Activated CD8-positive, alpha-beta memory T cell treated with anti-CD3 and anti-CD28 coated beads, Interleukin-2, amount 50 U/mL, for 4 hours (primary cell): ENCODE measurements at places on chromosomes 6 and 20.

- no peak for DNase-seq
Measured at GRCh38 chr6:92822222-92822621, 597.1 kb downstream of the EPHA7 start.

DNA sequence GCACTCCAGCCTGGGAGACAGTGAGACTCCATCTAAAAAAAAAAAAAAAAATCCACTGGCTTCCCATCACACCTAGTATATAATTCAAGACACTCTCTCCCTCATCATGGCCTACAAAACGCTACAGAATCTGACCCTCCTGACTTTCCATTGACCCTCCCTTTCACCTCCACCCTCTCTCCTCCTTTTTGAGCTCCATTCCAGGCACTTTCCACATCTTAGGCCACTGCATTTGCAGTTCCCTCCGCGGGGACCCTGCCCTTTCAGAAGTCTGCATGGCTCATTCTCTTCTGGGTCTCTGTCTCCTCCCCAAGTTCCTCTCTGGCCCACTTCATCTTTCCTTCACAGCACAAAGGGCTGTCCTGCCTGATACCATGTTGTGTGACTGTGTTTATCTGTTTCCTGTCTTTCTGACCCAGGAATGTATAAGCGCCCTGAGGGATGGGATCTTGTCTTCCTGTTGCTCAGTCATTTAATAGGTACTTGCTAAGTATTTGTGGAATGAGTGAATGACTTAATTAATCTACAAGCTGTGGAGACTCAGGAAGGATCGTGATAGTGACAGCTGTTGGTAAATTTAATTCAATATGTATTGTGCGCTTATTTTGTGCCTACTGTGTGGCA, 35.2 kb downstream of the NCR2 start:
- DNase-seq, result no peak

DNA sequence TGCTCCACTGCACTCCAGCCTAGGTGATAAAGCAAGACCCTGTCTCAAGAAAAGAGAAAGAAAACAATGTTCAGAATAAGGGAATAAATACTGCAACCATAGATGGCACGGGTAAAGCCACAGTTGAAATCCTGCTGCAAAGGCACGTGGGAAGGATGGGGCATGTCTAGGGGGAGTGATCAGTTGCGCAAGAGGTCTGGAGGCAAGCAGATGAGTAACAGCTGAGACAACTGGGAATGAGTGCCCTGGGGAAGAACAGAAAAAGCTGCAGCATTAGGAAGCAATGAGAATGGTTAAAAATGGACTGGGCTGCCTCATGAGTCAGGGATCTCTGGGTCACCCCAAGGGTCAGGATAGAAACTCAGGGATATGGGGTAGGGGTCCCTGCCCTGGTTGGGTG, 96.3 kb downstream of the GMPR start:
- no peak for DNase-seq

GRCh38 chr6:122790028-122790422, 967 bp downstream of the SMPDL3A start:
- DNase-seq, result no peak

DNA sequence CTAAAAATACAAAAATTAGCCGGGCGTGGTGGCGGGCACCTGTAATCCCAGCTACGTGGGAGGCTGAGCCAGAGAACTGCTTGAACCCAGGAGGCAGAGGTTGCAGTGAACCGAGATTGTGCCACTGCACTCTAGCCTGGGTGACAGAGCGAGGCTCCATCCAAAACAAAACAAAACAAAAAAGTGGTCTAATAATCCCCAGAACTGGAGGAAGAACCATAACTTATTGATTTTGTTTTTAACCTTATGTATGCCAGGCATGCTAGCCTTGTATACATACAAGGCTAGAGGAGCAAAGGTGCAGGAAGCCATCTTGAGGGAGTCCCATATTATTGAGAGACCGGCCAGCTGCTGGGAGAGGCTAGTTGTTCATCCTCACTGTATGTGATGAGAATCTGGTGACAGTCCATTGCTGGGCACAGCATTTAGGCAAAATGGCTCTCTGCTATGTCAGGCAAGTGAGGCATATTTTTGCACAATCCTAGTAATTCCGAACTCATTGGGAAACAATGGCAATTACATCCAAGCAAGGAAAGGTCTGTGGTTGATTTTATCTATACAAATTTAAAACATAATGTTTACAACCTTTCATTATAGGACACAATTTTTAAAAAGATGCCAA, 18.0 kb downstream of the HFE start:
- no peak for DNase-seq

- no peak for DNase-seq
Measured at GRCh38 chr6:92945799-92946198, 473.6 kb downstream of the EPHA7 start.

GRCh38 chr6:34468378-34468892, 2.6 kb downstream of the PACSIN1 start:
- no peak for DNase-seq

GRCh38 chr20:14778875-14779274, 441.5 kb upstream of the FLRT3 start:
- no peak for DNase-seq

- no peak for DNase-seq
Measured at GRCh38 chr6:144343701-144344428, 58.7 kb downstream of the UTRN start.

GRCh38 chr20:34124469-34125249, 12.6 kb upstream of the EIF2S2 start:
- DNase-seq, result no peak

GRCh38 chr6:155004017-155004416, 8.9 kb downstream of the TIAM2 start:
- DNase-seq, result no peak

- peak; percentile 73 for DNase-seq
Measured at GRCh38 chr20:63434599-63435378, 37.7 kb downstream of the KCNQ2 start.

- DNase-seq, result no peak
Measured at GRCh38 chr6:5292154-5292553, 30.8 kb downstream of the FARS2 start.

DNA sequence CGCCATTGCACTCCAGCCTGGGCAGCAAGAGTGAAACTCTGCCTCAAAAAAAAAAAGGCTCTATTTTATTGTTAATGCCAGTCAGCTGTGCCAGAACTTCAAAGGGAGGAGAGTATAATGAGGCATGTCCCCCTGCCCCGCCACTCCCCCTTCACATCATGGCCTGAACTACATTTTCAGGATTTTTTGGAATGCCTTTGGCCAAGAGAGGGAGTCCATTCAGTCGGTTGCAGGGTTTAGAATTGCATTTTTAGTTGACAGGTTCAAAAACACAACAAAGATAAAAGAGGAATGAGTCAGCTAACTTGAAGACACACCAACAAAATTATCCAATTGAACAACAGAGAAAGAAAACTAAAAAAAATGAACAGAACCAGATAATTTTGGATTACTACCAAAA, 59.1 kb downstream of the CEP43 start:
- no peak for DNase-seq

DNA sequence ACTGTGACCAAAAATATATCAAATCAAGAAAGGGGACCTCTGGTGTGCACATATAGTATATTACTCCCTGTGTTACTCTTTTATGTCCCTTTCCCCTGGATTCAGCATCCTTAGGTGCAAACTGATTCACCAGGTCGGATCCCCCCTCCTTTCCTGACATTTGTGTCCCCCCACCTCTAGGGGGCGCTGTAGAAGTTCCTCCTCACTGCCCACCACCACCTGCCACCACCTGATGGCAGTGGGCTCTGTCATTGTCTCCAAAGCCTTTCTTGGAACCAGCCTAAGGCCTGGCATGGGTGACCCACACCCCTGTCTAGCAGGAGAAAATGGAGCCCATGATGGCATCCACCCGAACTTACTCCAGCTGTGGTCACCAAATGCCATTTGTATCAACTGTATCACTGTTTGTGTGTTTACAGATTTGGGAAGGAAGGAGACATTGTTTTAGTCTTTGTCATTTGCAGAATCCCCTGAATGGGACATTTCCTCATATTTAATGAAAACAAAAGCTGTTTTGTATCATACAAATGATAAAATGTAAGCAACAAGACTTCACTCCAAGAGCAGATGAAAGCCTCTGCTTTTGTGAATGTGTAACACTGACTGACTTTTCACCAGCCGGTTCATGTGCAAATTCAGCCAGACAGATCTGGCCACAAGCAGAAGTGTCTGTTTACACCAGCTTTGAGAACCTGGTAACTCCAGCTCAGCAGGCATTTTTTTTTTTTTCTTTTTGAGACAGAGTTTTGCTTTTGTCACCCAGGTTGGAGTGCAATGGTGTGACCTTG, 66.2 kb downstream of the ARMC2 start:
- peak; percentile 28 for DNase-seq

- DNase-seq, result no peak
Measured at GRCh38 chr20:22795871-22796270, 211.5 kb upstream of the FOXA2 start.

DNA sequence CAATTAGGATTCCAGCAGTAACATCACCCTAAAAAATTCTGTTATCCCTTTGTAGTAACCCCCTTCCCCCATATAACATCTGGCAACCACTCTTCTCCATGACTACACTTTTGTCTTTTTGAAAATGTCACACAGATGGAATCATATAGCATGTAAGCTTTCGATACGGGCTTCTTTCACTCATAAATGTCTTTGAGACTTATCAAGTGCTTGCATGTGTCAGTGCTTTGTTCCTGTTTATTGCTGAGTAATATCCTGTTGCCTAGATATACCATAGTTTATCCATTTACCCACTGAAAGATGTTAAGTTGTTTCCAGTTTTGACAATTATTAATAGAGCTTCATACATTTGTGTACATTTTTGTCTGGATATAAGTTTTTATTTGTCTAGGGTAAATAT, 10.4 kb upstream of the SNPH start:
- no peak for DNase-seq

GRCh38 chr6:55836481-55836880, 38.9 kb downstream of the BMP5 start:
- no peak for DNase-seq

GRCh38 chr6:160739955-160740354, 37.9 kb downstream of the PLG start:
- no peak for DNase-seq

- no peak for DNase-seq
Measured at GRCh38 chr6:115945812-115946211, 114.9 kb downstream of the FRK start.

DNA sequence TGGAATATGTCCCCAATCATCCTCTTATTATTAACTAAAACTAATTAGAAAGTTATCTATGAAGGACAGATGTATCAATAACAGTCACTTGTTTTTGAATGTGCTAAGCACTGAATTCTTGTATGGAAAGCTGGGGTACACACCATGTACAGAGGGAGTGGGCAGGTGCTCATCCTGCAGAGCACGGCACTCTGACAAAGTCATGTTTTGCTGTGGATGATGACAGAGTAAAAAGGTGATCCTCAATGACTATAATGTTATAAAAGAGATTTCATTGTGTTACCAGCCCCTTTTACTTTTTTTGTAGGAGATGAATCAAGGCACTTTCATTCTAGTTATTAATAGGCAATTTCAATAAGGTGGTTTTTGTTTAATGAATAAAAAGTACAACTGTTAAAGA, 51.4 kb upstream of the MCM9 start:
- DNase-seq, result no peak

GRCh38 chr6:37524025-37524969, 24.6 kb upstream of the CCDC167 start:
- DNase-seq, result no peak

DNA sequence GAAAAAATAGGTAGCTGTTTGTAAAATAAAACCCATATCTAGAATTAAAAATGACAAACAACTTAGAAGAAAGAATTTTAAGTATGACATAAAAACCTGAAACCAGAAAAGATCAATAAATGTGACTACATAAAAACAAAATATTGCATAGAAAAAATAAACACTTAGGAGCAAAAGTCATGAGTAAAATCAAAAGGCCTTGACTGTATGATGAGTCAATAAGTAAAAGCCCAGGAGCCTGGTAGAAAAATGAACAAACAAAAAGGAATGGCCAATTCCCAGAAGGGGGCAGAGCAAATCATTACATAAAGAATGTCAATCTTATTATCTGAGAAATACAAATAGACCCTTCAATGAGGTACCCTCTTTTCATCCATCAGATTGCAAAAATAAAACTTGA, 20.7 kb upstream of the ENPP1 start:
- DNase-seq, result no peak

DNA sequence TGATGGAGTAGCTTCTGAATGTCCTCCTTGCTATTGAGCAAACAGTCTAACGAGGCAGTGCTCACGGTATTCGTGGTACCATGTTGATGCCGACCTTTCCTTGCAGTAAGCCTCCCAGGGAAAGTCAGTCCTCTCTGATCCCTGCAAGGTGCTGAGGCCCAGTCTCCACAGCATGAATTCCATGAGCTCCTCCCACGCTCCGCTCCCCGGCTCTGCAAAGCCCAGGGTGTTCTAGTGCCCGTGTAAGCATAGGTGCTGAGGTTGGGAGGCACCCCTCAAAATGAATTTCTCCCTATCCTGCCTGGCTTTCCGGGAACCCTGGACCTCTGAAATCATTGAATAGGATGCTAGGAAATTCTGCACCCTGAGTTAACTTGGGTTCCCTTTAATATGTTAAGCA, 251.0 kb downstream of the TAF4 start:
- DNase-seq, result no peak

DNA sequence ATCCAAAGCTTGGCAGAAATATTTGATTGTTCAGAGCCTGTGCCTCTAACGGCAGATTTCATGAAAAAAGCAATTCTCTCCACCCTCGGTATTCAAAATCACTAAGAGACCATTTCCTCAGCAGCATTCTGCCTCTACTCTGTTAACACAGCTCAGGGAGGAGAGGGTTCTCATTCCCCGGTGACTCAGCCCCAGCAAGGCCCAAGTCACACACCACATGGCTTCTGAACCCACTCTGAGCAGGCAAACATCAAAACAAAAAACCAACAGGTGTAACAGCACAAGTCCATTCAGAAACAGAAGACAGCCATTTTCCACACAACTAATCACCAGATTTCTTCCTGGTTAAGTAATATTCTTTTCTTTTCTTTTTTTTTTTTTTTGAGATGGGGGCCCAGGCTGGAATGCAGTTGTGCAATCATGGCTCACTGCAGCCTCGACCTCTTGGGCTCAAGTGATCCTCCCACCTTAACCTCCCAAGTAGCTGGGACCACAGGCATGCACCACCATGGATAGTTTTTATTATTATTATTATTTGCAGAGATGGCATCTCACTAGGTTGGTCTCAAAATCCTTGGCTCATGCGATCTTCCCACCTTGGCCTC, 55.4 kb downstream of the GFOD1 start:
- DNase-seq, result peak; percentile 55

DNA sequence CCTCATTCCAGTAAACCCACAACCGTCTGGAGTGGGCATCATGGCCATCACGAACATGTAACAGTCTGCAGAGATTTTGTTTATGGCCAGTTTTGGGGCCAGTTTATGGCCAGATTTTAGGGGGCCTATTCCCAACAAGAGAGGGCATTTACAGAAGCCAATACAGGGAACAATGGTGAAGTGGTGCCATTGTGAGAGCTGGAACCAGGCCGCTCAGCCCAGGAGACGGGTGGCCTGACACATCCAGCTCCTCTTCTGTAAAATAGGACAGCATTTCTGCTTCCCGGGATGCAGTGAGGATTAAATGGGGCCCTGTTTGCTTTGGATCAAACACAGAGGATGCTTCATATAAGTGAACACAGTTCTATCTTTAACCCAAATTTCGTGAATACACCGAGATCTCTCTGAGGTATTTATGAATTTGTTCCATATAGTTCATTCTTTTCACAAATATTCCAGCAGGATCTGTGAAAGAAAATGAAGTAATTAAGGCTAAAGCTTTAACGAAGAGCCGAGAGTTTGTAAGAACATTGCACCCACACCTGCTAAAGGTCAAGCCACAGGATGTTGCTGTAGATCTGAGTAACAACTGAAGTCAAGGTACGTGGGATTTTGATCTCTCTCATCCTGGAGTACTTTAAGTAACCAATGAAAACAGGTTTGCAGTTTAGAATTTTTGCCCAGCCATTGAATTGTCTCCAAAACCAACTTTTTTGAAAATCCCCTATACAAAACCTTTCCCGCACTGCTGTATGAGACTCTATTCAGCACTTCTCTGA, 14.5 kb upstream of the SIRPG start:
- peak; percentile 42 for DNase-seq
